Left ventricle myocardium inferior (tissue), 1 donor: ENCODE measurements at places on chromosomes 4 and X. TPM values are rescaled to one million over a fixed set of nuclear protein-coding genes. Genes with fewer than 3 reads are reported as not detected.

DNA sequence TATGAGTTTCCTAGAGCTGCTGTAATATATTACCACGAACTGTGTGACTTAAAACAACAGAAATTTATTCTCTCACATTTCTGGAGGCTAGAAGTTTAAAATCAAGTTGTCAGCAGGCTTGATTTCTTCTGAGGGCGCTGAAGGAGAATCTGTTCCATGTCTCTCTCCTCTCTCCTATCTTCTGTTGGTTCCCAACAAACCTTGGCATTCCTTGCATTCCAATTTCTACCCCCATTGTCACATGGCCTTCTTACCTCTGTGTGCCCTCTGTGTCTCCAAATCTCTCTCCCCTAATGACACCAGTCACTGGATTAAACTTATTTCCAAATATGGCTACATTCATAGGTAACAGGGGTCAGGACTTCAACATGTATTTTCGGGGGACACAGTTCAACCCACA is 672.7 kb downstream of the RPA4 start:
- DNase-seq: no peak

The SMR3B gene
- not detected for total RNA-seq

DNA sequence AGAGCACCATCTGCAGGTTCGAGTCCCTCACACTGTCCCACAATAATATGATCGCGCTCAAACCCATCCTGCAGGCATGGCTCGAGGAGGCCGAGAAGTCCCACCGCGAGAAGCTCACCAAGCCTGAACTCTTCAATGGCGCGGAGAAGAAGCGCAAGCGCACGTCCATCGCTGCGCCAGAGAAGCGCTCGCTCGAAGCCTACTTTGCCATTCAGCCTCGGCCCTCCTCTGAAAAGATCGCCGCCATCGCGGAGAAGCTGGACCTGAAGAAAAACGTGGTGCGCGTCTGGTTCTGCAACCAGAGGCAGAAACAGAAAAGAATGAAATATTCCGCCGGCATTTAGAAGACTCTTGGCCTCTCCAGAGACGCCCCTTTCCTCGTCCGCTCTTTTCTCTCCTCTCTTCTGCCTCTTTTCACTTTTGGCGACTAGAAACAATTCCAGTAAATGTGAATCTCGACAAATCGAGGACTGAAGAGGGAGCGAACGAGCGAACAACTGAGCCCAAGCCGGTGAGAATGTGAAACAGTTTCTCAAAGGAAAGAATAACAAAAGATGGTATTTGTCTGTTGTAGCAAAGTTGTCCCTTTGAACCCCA is 1.9 kb downstream of the POU4F2 start:
- DNase-seq: no peak

GRCh38 chrX:115958687-115959359 is 211.7 kb upstream of the AGTR2 start:
- no peak for DNase-seq

DNA sequence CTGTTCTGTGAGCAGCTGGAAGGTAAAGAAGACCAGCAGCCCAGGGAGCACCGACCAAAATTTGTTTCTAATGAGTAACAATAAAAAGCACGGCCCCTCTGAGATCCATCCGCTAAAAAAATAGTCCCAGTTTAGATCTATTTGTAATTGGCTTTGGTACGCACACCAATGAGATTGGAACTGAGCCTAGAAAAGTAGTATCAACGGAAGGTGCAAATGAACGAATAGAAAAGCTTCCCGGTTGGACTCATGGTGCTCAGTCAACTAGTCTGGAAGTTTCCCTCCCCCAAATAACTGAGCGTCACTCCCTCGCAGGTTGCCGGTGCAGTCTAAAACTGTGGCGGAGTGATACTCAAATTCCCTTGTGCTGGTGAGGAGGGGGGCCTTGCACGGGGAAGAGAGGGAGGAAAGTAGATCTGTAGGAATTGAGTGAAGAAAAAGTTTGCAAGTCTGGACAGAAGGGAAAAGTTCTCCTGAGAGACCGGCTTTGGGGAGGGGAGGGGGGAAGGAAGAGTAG is at the start of gene COL4A5:
Gene COL4A5 (plus strand): TSS at position 413 of the 517 bp plus-strand sequence. CDS start 288 bp downstream, outside the sequence.
- DNase-seq: peak; percentile 27

- no peak for DNase-seq
These were observed 83.8 kb upstream of the C1QTNF7 start for GRCh38 chr4:15344041-15344440.

- no peak for DNase-seq
These were observed 652 bp downstream of the COL25A1 start for GRCh38 chr4:109301651-109302360.

- no peak for DNase-seq
These were observed 177.8 kb downstream of the RAB28 start for GRCh38 chr4:13306356-13306755.
